Stimulated activated naive CD4-positive, alpha-beta T cell (primary cell): ENCODE measurements at places on chromosomes 2 and 18.

- peak; percentile 58 for DNase-seq
Measured at GRCh38 chr2:196914867-196915460, 11.5 kb downstream of the PGAP1 start.

DNA sequence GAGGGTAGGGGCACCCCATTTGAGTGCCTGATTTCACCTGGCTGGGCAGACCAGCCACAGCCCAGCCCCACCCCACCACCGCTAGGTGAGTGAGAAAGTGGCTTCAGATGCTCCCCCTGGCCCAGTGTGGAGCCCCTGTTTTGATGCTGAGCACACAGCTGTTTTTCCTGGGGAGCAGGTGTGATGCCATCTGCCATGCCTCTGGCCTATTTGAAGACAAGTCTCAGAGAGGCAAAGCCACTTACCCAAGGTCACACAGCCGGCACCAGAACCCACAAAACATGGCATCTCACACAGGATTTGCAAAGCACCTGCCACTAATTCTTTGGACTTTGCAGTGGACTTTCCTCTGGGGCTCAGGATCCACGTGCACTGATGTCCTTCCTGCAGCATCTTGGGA is 131.3 kb downstream of the INHBB start:
- DNase-seq: no peak

- DNase-seq: no peak
Measured at GRCh38 chr2:158484892-158485556, 28.3 kb downstream of the PKP4 start.

DNA sequence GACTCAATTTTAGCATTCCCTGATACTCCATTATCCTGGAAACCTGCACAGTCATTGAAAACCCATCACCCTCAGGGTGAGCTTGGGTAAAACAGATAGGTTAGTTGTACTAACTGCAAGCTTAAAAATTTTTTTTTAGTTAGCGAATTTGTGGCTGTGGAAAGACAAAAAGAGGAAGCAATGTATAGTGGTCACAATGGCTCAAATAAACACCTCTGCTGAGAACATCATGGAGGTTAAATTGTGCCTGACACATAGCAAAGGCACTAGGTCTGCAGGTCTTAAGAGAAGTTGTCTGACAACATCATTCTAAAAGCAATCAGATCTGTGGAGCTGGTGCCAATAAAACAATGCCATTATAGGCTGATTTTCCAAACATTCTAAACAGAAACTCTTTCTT is 84.4 kb upstream of the CAVIN2 start:
- no peak for DNase-seq

- no peak for DNase-seq
Measured at GRCh38 chr2:120520929-120521912, 175.3 kb downstream of the INHBB start.

- no peak for DNase-seq
Measured at GRCh38 chr2:47984041-47984440, 77.7 kb upstream of the FBXO11 start.

DNA sequence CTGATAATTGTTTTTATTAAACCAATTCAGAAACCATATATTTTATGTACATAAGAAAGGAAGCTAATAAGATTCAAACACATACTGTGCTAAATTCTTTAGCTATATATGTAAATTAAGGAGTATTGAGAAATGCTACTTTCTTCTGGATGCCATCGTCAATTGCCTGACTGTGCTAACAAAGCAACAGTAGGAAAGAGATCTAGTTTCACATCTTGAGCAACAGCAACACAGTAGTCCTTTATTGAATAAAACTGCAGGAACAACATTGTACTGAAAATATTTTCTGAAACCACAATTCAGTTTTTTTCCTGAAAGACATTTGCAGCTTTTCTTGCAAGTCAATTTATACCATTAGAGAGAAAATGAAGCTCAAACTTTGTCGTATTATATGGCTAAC is 1404.9 kb upstream of the SLC39A10 start:
- DNase-seq: no peak

- no peak for DNase-seq
Measured at GRCh38 chr18:37694516-37694915, 128.9 kb upstream of the CELF4 start.

DNA sequence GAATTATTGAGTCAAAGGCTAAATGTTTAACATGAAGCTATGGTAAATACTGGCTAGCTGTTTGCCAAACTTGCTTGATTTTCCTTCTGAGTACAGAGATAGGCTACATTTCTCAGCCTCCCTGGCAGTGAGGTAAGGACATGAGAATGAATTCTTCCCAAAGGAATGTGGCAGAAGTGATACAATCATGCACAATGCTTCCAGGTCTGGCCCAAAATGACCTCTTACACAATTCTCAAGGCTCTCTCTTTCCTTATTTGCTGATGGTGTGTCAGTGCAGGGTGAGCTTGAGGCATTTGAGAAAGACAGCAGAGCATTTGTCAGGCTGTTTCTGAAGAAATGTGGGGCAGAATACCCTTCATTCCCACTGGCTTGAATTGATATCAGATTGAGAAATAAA is 95.6 kb upstream of the NABP1 start:
- no peak for DNase-seq

DNA sequence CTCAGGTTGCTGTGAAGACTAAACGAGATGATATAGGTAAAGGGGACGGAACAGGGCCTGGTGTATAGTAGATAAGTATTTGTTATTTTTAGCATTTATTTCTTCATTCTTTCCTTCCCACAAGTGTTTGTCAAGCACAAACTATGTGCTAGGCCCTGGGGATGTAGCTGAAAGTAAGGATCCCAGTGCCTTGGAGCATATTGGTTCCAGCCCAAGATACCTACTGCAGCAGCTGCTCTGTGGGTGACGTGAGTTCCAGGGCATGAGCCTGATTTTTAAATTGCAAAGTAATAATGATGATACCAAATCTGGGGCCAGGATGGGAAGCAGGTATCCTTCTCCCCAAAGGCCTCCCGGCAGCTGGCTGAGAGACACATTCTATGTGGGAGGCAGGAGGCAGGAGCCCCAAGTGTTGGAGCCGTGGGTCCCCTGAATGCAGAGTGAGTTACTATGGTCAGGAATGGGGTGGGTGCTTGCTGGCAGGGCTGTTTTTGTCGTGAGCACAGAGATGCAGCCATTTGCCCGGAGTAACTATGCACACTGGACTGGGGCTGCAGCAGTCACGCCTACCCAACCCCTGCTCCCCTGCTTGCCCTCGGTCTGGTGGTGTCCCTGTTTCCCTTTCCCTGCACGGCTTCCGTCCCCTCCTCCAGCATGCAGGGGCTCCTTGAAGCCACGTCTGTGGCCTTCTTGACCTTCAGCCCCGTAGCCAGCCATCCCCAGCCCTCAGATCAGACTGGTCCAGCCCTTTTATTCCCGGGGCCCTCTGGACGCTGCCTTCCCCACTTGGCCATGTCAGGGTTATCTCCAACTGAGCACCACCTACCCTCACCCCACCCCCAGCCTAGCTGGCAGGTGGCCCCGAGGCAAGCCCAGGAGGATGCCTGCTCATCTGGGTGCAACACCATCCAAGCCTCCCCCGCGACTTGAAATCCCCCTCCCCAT is 52.4 kb downstream of the INHBB start:
- no peak for DNase-seq

DNA sequence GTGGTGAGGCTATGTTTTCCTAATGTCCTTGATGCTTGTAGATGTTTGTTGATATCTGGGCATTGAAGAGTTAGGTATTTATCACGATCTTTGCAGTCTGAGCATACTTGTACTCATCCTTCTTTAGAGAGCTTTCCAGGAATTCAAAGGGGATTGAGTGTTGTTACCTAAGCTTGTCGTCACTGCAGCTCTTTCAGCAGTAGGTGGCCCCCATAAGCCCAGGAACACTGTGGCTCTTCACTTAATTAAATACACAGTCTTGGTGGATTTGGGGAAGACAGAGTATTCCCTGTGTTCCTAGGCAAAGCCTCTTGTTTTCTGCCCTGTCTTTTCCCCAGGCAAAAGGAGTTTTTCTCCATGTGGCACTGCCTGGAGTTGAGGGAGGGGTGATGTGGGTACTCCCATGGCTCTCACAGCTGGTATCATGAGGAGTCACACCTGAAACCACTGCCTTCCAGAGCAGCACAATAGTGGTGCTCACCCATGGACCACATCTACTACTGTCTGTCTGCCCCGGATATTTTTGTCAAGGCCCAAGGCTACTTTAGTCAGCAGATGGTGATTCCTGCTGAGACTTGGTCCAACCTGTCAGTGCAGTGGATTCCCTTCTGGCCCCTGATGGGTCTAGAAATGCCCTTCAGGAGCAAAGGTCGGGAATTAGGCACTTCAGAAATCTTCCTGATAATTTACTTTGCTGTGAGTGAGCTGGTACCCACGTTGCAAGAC is 95.7 kb downstream of the GALNT13 start:
- DNase-seq: no peak

GRCh38 chr2:174246944-174247381 is 1.4 kb downstream of the OLA1 start:
- no peak for DNase-seq

- no peak for DNase-seq
Measured at GRCh38 chr18:22300665-22301636, 116.8 kb downstream of the CTAGE1 start.

GRCh38 chr2:146587291-146587713 is 1257.5 kb upstream of the ACVR2A start:
- no peak for DNase-seq

- no peak for DNase-seq
Measured at GRCh38 chr18:70384181-70384790, 95.4 kb downstream of the SOCS6 start.

DNA sequence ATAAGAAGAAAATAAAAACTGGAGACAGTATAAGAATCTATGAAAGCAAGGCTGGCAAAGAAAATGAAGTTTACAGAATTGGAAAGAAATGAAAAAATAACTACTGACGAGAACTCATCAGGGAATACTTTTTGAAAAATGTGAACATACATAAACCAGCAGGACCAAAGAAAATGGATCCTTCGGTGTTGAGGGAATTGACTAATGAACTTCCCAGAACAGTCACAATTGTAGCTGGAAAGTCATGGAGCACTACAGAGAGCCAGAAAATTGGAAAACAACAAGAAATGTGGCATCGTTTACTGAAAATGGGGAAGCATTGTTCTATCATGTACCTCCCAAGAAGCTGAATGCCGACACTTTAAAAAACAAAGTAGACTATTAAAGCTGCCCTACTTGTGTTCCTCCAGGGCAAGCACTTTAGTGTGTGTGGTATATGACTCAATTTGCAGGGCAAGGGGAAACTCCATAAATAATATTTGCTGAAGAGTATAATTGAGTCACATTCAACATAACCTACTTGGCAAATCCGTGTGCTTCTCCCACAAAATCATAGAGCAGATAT is 1221.6 kb upstream of the NRXN1 start:
- no peak for DNase-seq

GRCh38 chr18:69217196-69218000 is 183.3 kb upstream of the DOK6 start:
- no peak for DNase-seq

- no peak for DNase-seq
Measured at GRCh38 chr18:75742516-75742915, 315.0 kb upstream of the SMIM21 start.

- DNase-seq: no peak
Measured at GRCh38 chr18:48817021-48817461, 133.7 kb downstream of the SMAD7 start.

- no peak for DNase-seq
Measured at GRCh38 chr2:163353551-163353950, 382.3 kb downstream of the FIGN start.

DNA sequence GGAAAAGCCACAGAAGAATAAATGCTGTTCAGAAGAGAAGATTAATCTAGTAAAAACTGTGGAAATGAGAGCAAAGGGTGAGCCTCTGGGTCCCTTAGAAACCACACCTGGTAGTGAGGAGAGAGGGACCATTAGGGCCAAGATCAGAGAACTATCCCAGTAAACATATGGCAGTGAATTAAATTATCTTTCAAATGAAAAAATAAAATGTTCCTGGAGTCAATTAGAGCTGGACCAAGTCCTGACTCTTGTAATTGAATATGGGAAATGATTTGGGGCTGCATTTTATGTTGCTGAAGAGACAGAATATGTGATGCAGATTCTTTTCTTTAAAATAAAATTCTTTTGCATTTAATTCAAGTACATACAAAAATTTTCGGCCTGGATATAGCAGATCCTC is 62.2 kb upstream of the PAX3 start:
- DNase-seq: no peak

- no peak for DNase-seq
Measured at GRCh38 chr2:30288561-30288960, 57.2 kb downstream of the LBH start.

- no peak for DNase-seq
Measured at GRCh38 chr2:16729335-16729734, 63.7 kb upstream of the CYRIA start.

- DNase-seq: no peak
Measured at GRCh38 chr2:40224318-40224717, 227.6 kb downstream of the SLC8A1 start.

DNA sequence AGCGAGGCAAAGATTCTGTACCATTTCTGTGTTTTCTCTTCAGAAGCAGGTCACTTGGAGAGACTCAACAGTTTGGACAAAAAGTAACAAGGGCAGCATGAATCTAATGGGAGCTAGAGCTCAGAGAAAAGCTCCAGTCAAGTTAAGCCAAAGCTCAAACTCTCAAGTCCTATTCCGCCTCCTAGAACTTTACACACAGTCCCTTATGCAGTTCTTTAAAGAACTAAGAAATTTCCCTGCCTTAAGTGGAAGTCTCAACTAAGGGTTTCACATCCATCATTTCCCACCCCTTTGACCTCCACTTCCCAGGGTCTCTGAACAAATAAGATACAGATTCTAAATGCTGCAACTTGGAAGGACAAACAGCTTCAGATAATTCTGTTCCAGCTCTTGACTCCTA is 121.3 kb upstream of the RNU4ATAC start:
- no peak for DNase-seq

DNA sequence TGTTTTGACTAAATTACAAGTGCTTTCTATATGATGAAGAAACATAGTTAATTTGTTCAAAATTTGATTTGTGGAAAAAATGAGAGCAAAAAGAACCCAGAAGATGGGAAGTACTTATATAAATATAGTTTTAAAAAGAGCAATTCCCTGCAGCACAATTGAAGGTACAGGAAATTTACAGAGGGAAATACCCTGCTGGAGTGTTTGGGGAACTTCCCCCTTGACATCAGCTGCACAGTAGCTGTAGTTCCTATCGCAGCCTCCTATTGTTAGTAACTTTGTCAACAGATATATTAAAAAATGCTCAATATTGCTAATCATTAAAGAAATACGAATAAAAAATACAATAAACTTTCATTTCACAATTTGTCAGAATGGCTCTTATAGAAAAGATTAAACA is 1118.8 kb upstream of the ZEB2 start:
- no peak for DNase-seq

- no peak for DNase-seq
Measured at GRCh38 chr2:215831296-215831913, 181.9 kb downstream of the MREG start.

DNA sequence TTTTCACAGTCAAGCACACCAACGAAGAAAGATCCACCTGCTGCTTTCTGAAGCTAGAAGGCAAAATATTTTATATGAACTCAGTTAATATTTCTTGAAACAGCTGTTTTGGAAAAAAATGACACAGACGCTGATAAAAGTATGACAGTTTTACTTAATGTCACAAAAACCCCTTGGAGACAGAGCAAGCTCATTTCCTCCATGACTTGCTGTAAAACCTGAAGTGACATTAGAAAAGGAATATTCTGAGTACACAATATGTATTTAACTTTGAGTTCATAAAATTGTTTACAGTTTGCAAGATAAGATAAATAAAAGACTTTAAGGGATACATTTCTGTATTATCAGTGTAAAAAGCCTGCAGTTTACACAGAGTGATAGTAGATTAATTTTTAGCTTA is 105.4 kb downstream of the DSEL start:
- DNase-seq: no peak
